SK-N-SH (cell line): ENCODE measurements at places on chromosomes 3 and 15. TPM values are rescaled to one million over a fixed set of nuclear protein-coding genes. Genes with fewer than 3 reads are reported as not detected.

- no peak for DNase-seq
Measured at GRCh38 chr3:65884071-65884470, 154.6 kb downstream of the MAGI1 start.

DNA sequence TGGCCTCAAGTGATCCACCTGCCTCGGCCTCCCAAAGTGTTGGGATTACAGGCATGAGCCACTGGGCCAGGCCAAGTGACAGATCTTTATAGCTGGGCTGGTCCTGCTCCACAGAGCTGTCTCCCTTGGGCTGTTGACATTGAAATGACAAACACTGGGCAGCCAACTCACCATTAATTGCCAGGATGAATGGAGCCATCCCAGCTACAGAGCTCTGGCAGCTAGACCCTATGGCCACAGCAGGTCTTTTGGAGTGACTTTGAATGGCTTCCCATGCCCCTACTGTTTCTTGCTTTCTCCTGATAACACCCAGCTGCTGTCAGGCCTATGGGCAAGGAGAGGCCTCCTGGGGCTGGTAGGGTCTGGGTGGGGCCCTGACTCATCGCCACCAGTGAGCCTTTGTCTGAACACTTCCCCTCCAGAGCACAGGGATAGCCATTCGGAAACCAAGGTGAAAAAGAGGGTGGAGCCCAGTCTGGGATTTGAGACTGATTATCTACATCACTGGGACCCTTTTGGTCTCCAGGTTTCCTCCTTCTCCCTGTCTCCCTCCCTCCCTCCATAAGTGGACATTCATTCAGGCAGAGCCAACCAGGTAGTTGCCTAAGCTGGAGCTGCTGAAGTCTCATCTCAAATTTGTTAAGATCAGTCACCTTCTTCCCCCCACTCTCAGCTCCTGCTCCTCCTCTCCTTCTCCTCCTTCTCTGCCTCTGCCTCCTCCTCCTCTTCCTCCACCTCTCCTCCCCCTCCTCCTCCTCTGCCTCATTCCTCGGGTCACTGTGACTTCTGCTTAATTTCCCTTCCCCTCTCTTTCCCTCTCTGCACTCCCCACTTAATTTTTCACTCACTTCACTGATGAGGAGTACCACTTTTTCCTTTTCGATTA, 34.0 kb downstream of the BHLHE40 start:
- DNase-seq: no peak

GRCh38 chr3:19213603-19214220, 65.4 kb downstream of the KCNH8 start:
- DNase-seq: no peak

The WDR49 gene
- polyA plus RNA-seq: not detected in 2 replicates

DNA sequence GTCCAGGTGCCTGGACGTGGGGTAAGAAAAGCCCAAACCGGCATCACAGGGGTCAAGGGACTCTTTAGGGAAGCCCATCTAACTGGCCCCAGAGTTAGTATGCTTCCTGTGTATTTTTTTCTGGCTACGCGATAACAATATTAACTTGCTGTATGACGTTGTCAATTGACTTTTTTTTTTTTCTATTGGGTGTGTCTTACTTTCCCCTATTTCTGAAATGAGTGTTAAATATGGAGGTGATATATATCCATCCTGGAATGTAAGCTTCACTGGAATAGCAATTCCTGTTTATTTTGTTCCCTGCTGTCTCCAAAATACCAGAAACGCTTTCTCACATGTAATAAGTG, 598 bp upstream of the GMNC start:
- no peak for DNase-seq

The SLC12A1 gene
- not detected in 2 replicates for polyA plus RNA-seq

DNA sequence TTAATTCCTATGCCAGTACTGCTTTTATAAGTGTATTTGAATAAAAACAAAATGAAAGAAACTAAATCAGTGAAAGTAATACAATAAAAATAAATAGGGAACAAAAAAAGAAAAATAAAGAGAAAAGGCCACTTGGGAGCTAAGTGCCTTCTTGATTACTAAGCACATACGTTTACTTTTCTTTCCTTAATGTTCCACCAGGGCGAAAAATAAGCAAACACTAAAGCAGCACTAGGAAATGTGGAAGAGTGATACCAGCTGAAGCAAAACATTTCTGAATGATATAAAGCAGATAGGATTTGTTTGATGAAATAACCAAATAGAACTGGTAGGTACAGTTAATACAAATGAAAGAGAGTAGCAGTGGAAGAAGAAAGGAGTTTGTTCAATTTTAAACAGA, 132.8 kb upstream of the ZPLD1 start:
- no peak for DNase-seq

- DNase-seq: no peak
Measured at GRCh38 chr3:138148503-138148902, 16.3 kb upstream of the A4GNT start.

DNA sequence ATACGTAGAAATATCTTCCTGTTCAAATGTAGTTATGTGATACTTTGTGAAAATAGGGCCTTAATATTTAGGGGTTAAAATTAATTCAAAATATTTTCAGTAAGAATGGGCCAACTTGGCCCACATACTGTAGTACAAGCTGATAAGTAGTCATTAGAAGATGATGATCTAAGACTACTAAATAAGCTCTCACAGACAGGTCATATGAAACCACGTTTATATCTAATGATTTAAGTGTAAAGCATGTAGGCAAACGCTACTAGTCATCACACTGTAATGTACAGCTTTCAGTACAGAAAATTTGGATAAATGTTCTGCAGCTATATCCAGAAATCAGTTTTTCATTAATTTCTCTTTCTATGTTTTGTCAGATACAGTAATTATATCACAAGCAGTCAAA, 228.6 kb downstream of the UBE2E2 start:
- no peak for DNase-seq

The MCF2L2 gene
- polyA plus RNA-seq: 0.56 and 0.75 TPM in 2 replicates

DNA sequence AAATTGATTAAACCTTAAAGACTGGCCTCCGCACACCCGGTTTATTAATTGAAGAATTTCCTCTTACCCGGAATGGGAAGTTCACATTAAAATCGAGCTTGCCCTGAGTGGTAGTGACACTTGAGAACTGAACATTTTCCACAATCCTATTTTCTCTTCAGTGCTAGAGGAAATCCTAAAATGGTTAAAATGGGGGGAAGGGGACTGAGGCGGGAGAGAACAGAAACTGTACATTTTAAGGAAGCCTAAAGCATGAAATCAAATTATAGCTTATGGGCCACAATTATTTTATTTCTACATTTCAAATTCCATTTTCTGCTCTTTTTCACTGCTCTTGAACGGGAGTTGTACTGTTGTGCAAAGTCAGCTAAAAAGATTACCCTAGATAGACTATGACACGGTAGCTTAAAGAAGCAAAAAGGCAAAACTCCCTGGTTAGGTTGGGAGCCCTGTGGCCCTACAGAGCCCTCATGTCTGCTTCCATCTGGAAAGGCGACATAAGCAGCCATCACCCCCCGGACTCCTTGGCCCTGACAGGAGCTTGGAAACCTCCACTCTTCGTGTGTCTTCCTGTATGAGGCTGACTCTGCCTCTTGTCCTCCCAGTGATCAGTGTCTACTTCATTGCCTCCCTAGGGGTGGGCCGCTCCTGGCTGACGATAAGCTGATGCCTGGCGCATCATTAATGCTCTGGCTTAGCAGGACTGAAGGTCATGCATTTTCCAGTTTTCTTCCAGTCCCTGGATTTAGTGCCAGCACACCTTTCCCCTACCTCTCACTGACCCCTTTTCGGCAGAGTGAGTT, 79.3 kb downstream of the EEFSEC start:
- DNase-seq: peak; percentile 32

The CRABP1 gene
- 1.0 and 1.6 TPM in 2 replicates for polyA plus RNA-seq

The CYP8B1 gene
- polyA plus RNA-seq: not detected in 2 replicates

The PARP9 gene
- 13.5 and 17.4 TPM in 2 replicates for polyA plus RNA-seq

DNA sequence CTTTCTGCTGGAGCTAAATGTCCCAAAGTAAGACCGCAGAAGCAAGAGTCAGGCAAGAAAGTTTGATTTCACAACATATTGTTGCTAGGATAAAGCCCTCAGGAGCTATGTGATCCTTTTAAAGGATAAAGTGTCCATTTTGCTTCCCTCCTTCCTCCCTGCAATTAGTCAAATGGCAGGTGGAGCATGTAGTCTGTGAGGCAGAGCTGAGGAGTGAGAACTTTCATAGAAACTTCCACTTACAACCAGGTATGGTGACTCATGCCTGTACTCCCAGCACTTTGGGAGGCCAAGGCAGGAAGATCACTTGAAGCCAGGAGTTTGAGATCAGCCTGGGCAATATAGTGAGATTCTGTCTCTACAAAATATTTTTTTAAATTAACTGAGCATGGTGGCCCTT, 25.2 kb upstream of the RHCG start:
- DNase-seq: no peak

The MNS1 gene
- polyA plus RNA-seq: 0.42 and 0.90 TPM in 2 replicates

DNA sequence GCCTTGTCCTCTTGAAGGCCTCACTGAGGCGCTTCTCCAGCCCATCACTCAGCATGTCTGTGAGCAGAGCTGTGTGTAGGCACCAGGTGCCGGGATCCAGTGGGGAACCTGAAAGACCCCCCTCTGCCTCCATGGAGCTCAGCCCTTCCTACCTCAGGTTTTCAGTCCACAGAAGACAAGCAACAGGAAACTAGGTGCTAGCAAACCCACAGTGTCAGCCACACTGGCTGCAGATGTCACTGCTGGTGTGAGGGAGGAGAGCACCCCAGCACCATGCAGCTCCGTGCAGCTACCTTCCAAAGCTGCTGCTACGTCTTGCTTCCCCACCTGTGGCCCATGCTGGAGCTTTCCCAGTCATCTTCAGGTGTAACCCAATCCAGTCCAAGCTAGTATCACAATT, 17.9 kb downstream of the PSTPIP1 start:
- DNase-seq: no peak

The ISL2 gene
- 3.5 and 6.0 TPM in 2 replicates for polyA plus RNA-seq

The DOCK3 gene
- 0.05 TPM in 2 replicates for polyA plus RNA-seq

GRCh38 chr3:88167173-88167572, 17.4 kb downstream of the C3orf38 start:
- no peak for DNase-seq

- no peak for DNase-seq
Measured at GRCh38 chr3:69004138-69004537, 9.3 kb downstream of the EOGT start.

- DNase-seq: no peak
Measured at GRCh38 chr3:172101107-172101506, 61.7 kb downstream of the FNDC3B start.

- DNase-seq: no peak
Measured at GRCh38 chr15:56040081-56041035, 46.9 kb upstream of the NEDD4 start.

DNA sequence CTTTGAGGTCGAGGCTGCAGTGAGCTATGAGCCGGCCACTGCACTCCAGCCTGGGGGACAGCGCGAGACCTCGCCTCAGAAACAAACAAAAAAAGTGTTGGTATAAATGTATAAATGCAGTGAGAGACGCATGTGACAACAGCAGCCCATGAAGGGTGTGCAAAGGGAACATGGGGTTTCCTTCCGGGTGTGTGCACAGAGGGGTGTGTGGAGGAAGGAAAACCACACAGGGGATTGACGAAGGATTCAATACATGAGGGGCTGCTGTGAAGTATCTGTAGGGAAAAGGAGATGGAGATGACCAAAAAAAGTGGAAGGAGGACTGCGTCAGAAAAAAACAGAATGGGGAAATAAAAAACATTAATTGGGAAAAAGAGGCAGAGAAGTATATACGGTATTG, 1.1 kb downstream of the MTFMT start:
- no peak for DNase-seq

- no peak for DNase-seq
Measured at GRCh38 chr3:124650798-124651197, 79.5 kb upstream of the UMPS start.

The CA12 gene
- polyA plus RNA-seq: 39.4 and 44.3 TPM in 2 replicates

The GOLGA6L4 gene
- polyA plus RNA-seq: 0.94 and 1.3 TPM in 2 replicates

GRCh38 chr3:129001806-129002572, 885 bp downstream of the EFCC1 start:
- DNase-seq: peak; percentile 58

DNA sequence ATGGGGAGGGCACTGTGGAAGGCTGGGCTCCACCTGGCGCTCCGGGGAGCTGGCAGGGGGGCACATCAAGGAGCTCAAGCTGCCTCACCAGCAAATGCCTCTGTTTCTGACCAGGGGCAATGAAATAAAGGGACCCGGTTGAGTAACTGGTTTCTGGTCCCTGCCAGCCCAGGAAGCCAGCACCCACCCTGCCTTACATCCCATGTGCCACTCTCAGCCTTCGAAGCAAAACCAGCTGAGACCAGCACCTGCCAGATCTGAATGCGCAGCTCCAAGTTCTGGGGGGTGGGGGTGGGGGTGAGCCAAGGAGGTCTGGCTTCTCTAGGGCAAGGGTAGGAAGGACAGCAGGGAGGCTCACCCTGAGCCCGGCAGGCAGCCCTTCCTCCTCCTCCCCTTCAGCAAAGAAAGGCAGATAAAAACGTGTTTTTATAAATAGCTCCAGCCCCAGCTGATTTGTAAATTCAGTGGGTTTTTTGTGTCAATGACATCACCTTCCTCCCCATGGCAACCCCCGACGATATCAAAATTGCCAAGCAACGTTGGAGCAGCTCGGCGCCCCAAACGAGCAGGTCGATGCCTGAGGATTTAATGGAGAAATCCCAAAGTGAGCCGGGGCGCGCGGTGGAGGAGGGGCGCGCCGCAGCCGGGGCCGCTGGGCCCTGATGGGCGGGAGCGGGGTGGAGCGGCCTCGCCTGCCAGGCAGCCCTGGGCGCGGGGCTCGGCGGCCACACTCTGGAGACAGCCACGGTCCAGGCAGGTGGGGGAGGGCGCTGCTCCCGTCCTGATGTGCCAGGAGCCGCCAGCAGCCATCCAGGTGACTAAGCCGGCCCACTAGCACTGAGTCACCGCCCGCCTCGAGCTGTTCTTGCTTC, at the start of gene PAK6:
TSS of gene PAK6 (plus strand) at position 532 of the 872 bp plus-strand sequence. CDS start 25,723 bp downstream, outside the sequence.
- peak; percentile 92 for DNase-seq

DNA sequence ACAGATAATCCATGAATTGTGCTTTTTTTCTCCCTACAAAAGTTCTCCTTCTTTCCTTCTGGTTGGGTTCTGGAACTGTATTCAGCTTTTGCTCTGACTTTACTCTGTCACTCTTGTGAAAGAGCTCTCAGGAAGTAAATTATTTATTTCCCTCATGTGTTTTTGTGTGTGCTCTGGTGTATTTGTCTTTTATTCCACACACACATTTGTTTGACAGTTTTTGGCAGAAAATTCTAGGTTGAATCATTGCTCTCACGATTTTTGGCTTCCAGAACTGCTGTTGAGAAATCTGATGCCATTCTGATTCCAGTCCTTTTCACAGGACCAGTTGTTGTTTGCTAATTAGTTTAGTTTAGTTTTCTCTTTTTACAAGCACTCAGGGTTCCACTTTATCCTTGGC, 172.8 kb downstream of the PLCH1 start:
- no peak for DNase-seq
